ENCODE measurements at places on chromosomes 7 and 10.

GRCh38 chr7:23533238-23533604, 1.4 kb upstream of the TRA2A start:
- no peak for DNase-seq

- no peak for DNase-seq
These were observed 395.7 kb downstream of the THSD7A start for GRCh38 chr7:11436316-11436715.

GRCh38 chr10:3803927-3804741, 19.1 kb upstream of the KLF6 start:
- DNase-seq, result no peak

DNA sequence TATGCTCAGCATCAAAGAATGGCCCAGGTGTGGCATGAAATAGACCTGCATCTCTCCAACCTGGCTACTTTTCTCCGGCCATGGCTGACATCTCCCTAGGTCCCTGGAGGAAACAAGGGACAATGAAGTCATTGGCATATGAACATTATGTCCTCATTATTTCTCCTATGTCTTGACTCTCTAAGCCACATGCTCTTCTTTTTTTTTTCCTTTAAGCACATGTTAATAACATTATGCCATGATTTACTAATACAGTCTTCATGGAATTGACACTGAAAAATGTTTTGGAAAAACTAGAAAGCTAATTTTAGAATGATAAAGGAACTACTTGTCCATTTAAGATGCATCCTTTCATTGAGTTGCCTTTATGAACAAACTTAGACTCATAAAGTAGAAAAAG, 628.9 kb downstream of the TNS3 start:
- DNase-seq, result no peak

- DNase-seq, result no peak
These were observed 71.7 kb downstream of the TAF3 start for GRCh38 chr10:7889947-7890542.

GRCh38 chr10:71473671-71474599, 77.2 kb downstream of the CDH23 start:
- DNase-seq, result no peak

GRCh38 chr10:119101366-119102098, 2.4 kb upstream of the DENND10 start:
- DNase-seq, result no peak

GRCh38 chr10:67127441-67127840, 201.6 kb downstream of the LRRTM3 start:
- DNase-seq, result no peak

DNA sequence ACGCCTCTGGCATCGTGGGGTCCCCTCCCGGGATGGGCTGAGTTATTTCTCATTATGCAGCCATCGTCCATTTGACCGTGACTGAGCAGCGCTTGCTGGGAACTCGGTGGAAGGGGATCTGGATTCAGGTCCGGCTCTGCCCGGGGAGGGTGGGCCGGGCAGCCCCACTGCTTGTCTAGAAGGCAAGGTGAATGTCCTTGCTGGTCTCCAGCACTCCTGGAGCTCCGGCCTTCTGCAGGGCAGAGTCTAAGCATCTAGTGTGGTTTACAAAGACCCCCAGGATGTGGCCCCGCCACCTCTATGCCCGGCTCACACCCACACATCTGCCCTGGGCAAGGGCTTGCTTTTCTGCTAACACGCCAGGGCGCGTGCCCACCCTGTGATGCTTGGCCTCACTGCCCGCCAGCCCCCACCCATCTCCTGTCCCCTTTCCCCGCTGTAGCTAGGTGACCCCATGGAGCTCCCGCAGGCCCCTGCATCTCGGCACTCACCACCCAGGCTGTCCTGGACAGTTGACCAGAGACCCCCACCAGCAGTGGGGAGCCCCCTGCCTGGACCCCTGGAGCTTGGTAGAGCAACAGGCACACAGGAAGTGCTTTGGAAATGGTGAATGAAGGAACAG, 151.0 kb upstream of the CHST15 start:
- DNase-seq, result no peak

DNA sequence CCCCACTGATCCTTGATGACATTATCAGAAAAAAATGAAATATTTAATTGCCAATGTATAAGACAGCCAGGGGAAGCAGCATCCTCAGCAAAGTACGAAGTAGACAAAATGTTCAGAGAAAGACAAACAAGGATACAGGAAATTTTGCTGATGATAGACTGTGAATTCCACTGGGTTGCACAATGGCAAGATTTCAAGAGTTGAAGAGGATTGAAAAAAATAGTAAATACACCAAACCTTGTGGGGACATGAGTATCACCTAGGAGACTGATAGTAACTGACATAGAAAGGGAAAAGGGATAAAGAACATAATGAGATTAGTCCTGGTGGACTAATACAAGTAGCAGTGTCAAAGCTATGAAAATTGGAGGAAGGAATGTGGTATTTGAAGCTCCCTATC, 16.5 kb downstream of the CNOT4 start:
- no peak for DNase-seq

- DNase-seq, result no peak
These were observed 59.2 kb downstream of the CROT start for GRCh38 chr7:87404674-87405073.

DNA sequence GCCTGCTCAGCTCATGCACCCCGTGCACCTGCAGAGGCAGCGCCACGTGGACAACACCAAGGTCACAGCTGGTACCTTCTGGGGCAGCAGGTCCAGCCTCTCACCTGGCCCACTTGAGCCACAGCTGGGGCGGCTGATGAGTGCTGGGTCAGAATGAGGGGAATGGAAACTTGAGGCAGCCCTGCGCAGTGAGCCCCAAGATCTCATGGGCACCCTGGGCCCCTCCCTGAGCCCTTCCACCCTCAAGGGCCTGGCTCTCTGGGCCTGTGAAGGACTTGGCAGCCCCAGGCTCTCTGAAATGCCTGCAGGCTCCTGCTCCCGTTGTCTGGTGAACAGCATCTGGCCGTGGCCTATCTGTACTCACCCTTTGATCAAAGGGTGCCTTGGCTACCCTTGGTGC, 112.7 kb downstream of the TCERG1L start:
- no peak for DNase-seq

DNA sequence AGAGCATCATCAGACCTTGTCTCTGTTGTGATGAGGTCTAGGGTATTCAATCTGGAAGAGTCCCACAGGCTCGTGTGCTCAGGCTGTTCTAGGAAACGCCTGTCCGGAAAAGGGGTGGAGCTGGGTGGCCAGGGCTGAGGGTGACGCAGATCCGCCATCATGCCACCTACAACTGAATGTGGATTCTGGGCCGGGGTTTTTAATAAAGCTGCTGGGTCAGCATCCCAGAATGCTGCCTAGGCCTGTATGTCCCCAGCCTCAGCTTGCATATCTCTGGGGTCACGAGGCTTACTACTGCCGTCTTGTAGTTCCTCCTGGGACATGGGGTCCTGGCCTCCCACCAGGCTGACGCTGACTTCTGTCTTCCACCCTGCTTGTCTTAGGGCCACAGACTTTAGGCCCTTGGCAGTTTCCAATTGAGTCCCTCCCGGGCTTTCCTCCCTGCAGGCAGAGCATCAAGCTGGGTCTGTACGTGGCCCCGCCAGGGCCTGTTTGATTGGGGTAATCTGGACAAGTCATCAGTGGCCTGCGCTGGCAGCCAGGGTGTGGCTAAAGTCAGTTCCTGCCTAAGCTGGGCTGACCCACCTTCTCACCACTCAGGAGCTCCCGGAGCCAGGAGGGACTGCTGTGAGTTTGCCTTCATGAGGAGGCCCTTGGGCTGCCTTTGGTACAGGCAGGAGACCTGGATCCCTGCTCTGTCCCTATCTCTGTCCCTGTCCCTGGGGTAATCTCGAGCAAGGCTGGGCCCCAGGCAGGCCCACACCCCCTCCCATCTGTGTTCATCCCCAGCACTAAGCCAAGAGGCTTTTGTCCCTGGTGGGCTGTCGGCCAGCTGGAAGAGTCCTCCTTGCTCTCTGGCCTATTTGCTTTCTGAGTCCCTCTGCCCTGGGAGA, 79.9 kb downstream of the ZMIZ1 start:
- DNase-seq, result no peak

Data from DMS 273 treated with DMSO at 0.1 percent for 48 hours (cell line).